ENCODE measurements at places on chromosomes 5 and 9.

DNA sequence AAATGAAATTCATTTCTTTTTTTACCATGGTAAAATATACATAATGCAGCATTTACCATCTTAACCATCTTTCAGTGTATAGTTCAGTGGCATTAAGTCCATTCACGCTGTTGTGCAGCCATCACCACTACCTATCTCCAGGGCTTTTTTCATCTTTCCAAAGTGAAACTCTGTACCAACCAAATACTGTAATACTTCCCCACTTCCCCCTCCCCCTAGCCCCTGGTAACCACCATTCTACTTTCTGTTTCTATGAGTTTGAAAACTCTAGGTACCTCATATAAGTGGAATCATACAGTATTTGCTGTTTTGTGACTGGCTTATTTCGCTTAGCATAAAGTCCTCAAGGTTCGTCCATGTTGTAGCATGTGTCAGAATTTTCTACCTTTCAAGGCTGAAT, 23.4 kb downstream of the SPAAR start:
- DNase-seq, result no peak

DNA sequence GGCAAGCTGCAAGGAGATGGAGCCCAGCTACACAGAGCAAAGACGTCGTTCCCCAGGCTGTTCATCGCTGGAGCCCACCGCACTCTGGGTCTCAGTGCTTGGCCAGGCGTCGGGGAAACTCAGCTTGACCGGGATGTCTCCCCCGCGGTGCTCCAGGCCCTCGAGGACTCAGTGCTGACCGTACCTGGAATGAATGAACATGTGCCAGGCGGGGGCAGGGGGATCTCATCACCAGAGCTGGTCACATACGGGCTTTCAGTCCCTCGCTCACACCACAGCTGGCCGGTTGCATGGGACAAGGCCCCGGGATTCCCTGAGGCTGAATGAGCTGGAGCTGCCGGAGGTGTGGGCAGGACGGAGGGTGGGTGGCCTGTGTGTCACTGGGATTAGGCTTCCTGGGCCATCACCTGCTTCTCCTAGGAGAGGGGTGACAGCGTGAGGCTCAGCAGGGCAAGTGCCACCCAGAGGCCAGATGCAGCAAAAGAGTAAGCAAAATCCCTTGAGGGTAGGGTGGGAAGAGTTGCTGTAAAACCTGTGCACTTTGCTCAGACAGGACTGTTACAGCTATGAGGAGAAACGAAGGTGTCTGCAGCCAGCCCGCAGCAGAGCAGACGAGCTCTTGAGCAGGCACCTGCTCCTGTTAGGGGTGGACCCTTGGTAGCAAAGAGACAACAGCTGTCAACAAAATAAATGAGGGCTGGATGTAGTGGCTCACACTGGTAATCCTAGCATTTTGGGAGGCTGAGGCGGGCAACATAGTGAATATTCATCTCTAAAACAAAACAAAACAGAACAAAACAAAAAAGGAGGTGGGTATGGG, 70.7 kb upstream of the RAPGEF1 start:
- no peak for DNase-seq

- no peak for DNase-seq
Measured at GRCh38 chr5:81014348-81014747, 54.2 kb downstream of the RASGRF2 start.

DNA sequence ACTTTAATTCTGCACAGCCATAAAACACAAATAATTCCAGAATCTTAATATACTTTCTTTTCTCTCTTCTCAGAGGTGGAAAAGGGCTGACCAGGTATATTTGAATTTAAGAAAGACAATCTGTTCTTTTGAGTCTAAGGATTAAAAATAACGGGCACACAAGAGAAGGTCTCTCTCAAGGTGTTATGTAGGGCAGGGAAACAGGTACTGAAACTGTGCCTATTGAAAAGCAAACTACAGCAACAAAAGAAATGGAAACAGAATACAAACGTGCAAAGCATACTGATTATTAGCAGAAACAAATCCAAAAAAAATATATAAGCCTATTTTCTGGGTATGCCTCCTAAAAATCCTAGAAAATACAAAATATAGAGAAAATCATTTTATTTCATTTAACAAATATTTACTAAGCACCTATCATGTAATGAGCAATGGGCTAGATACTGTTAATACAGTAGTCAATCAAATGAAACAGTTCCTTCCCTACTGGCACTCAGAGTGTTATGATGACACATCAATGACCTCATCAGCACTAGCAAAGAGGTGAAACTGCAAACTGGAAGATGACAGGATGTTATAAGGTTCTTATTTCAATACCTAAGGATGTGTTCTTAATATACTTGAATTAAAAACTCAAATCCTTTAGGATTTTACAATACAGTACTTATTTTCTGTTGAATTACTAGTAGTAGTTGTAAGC, 87.7 kb downstream of the AUH start:
- DNase-seq, result no peak

DNA sequence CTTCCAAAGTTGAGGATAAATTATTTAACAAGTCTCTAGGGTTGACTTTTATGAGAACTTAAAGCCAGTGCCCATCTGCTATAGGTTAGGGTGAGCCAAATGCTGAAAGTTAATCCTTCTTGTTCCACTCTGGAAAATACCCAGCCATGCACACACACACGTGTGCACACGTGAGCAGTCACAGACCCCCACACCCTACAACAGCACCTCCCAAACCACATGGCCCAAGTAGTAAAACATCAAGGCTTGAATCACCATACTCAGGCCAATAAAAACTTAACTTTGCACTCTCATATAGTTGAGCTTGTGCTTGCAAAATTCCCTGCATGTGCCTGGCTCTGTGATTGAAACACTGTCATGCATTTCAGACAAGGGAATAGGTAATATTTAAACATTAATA, 467.6 kb downstream of the ARHGEF28 start:
- no peak for DNase-seq

GRCh38 chr5:150144246-150144801, 11.3 kb downstream of the PDGFRB start:
- DNase-seq, result no peak
